ENCODE measurements at places on chromosomes 1 and 21. TPM values are rescaled to one million over a fixed set of nuclear protein-coding genes. Genes with fewer than 3 reads are reported as not detected.
A peak's percentile ranks its signal among the peaks of the same experiment; 100 is the strongest.

OR2C3 gene
- not detected for total RNA-seq

DNA sequence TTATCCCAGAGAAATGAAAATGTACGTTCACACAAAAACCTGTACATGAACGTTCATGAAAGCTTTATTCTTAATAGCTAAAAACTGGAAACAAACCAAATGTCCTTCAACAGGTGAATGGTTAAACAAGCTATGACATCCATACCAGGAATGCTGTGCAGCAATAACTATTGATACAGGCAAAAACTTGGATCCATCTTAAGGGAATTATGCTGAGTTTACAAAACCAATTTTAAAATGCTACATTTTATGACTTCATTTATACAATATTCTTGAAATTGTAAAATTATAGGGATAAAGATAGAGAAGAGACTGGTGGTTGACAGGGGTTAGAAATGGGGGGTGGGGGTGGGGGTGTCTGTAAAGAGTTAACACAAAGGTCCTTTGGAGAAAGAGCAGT is 280.3 kb downstream of the TGFB2 start:
- DNase-seq, result no peak

RNU1-4 gene
- 2,538 TPM for total RNA-seq

GRCh38 chr21:40760821-40761220 is 86.1 kb downstream of the DSCAM start:
- no peak for DNase-seq

DNA sequence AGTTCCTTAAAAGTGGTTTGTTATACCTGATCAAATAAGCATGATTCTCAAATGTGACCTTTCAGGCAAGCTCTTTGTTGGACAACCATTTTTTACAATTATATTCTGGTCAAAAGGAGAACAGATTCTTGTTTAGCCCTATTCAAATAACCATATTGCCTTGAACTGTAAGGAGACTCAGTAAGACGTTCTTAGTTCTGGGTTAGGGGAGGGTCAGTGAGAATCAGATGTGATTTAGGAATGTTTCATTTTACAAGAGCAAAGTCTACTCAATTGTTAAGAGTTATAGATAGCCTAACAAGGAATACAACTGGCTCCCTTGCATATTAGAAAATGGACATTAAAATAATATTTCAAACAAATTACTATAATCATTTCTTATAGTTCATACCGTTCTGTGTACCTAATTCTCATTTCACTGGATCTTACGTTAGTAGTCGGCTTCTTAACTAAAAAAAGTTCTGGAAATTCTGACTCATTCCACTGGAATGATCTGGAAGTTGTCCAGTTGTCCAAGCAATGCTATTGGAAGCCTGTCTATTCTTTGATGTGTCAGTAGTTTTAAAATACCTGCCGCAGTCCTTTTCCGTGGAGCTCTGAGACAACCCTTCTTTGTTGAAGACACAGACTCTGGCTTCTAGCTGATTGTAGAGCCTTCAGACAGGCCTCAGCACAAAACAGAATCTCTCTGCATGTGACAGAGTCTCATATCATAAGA is 88.8 kb downstream of the MAST2 start:
- no peak for DNase-seq

DNA sequence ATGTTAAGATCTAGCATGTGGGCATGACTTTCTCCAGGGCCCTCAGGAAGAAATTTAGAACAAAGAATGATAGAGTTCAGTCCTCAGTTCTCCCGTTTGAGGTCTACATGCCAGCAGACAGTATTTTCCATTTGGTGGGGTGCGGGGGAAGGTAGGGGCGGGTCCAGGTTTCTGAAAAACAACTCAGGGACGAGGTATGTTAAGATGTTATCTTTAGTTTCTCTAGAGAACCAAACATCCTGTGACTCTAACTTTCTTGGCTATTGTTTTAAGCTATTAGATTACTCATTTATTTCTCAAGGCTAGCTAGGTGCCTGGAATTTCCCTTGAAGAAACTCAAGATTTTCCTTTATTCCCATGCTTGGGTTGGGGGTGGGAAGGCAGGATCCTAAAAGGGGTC is 42.3 kb upstream of the SYT14 start:
- DNase-seq, result no peak

GRCh38 chr1:189205863-189206262 is 1271.8 kb downstream of the BRINP3 start:
- no peak for DNase-seq

DNA sequence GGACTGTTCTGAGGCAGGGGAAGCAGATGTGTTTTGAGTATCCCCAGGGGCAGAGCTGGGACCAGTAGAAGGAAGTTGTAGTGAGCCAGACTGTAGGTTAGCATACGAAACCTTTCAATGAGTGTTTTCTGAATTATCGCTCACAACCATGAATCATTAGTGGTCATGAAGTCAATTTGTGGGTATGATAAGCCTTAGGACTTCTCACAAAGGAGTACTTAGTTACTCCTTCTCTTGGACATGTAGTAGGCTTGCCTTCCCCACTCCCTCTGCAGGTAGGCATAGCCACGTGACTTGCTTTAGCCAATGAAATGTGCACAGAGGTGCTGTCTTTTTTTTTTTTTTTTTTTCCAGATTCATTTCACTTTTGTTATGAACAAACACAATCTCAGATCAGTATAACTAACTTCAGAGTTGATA is 23.9 kb upstream of the FAAH start:
- DNase-seq, result peak; percentile 63

DNA sequence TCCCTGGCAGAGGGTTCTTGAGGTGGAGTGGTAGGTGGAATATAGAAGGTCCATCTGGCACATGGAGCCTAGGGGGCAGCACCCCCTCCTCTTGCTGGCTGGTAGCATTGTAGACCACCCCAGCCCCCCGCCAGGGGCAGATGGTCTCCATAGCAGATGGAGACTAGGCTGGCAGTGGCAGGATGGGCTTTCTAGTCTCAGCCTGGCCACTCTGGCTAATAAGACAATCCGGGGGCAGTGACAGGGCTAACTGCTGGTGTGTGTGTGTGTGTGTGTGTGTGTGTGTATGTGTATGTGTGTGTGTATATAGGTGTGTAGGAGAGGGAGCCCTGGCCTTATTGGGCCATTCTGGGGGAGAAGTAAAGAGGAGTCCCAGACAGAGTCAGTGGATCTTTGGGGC is 16.1 kb downstream of the UTP11 start:
- DNase-seq, result no peak

GRCh38 chr1:65393928-65394327 is 26.5 kb upstream of the LEPR start:
- DNase-seq, result no peak

GRCh38 chr1:231494439-231495110 is 33.9 kb upstream of the TSNAX start:
- DNase-seq, result no peak

DPYD gene
- total RNA-seq, result 0.18 TPM
